ENCODE measurements at places on chromosomes 12 and 14. TPM values are rescaled to one million over a fixed set of nuclear protein-coding genes. Genes with fewer than 3 reads are reported as not detected.

GRCh38 chr14:94478420-94478819 is 2.4 kb upstream of the SERPINA9 start:
- H3K36me3 ChIP-seq = no peaks in the 10 kb centered on the region
- H3K4me3 ChIP-seq = no peak overlapping the region
- no peak for DNase-seq
- H3K4me1 ChIP-seq = no peaks in the 10 kb centered on the region

OTUB2 gene
- polyA plus RNA-seq = 2.0 TPM

CCDC177 gene
- not detected for polyA plus RNA-seq

DNA sequence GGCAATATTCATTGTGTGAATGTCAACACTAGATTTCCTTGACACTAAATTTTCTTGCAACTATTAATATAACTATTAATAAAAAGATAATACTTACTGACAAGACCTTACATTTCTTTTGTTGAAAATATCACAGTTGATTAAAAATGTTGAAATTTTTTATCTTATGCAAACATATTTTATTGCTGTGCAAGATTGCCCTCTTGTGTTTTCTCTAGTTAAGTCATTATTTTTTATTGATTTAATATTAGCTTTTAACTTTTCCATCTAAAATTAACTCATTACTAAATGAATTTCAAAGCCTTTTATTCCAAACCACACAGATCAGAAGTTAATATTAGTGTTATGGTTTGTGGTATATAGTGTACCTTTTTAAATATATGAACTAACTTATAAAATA is 11.7 kb upstream of the NAA30 start:
- H3K27ac ChIP-seq = no peak overlapping the region
- no peaks in the 10 kb centered on the region for H3K36me3 ChIP-seq
- no peak overlapping the region for H3K4me3 ChIP-seq

DNA sequence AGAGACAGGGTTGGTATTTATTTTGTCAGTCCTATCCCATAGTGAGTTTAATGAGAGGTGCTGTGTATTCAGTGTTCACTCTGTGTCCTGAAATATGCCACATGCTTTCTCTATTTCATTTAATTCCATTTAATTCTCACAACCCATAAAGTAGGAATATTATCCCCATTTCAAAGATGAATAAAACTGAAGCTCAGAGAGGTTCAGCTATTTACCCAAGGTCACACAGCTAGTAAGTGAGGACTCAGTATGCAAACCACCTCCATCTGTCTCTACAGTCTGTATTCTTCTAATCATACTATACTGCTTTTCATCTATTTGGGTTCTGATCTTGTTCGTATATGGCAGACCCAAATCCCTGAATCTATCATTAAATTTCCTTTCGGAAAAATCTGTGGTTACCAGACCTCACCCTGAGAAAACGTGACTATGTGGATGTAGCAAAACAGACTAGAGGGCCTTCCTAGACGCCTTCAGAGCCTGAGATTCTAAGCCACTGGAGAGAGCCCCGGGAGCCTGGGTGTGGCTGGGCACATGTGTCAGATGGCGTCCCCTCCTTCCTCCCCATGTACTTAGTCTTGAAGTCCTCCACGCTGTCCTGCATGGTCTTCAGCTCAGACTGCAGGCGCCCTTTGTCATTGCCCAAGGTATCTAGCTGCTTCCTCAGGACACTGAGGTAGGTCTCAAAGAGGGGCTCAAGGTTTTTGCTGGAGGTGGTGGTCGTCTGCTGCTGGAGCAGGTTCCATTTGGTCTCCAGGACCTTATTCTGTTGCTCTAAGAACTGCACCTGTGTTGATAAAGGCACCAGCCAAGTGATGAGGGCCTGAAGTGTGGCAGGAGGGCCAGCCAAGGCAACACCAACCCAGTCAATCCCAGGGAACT is 2.5 kb downstream of the KRT4 start:
- no peak overlapping the region for H3K27ac ChIP-seq
- H3K4me3 ChIP-seq = no peak overlapping the region
- DNase-seq = no peak
- H3K27me3 ChIP-seq = no peaks in the 10 kb centered on the region
- no peaks in the 10 kb centered on the region for H3K36me3 ChIP-seq

- H3K27ac ChIP-seq = no peak overlapping the region
- DNase-seq = no peak
- H3K4me3 ChIP-seq = no peak overlapping the region
- H3K4me1 ChIP-seq = no peaks in the 10 kb centered on the region
Observed at GRCh38 chr14:62179367-62180018, 417.3 kb downstream of the SNAPC1 start.

JDP2 gene
- 32.8 TPM for polyA plus RNA-seq

DNA sequence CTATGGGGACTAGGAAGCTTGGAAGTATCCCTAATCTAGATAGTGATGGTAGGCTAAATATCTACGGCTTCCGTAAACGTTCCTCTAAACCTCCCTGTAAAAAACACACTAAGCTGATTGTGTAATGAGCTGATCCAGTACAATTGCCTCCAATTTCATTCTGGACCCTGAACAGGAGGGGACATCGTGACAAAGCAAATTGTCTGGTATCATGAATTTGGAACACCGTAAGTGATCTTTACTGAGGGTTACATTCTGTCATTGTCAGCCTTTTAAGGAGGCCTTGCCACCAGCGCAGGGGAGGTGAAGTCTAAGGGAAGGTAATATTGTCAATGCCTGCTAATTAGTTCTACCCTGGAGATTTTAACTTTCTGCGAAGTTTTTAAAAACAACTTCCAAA is 487 bp upstream of the MGST1 start:
- peak overlapping the region; percentile 76 for H3K27ac ChIP-seq
- H3K4me3 ChIP-seq = peak overlapping the region; percentile 49
- peaks cover 13% of the 10 kb centered on the region for H3K4me1 ChIP-seq
- H3K36me3 ChIP-seq = no peaks in the 10 kb centered on the region
- no peaks in the 10 kb centered on the region for H3K27me3 ChIP-seq
- no peak for DNase-seq

- H3K4me3 ChIP-seq = no peak overlapping the region
- H3K36me3 ChIP-seq = no peaks in the 10 kb centered on the region
Observed at GRCh38 chr14:95523051-95523814, 6.8 kb upstream of the SYNE3 start.

SLC25A47 gene
- polyA plus RNA-seq = 0.22 TPM

DNA sequence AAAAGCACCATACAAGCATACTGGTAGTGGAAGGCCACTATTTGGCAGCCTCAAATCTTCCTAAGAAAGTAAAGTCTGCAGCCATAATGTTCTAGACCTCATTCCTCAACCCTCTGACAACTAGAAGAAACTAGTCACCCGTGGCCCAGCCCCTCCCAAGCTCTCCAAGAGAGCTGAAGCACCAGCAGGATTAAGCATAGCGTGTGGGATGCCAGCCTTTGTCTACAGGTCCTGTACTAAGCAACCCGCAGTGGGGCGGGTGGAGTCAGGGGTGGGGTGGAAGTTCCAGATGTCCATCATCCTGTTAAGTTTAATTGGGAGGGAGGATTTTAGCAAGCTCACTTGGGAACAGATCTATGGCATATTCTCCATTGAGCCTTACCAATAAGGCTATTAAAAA is 14.2 kb downstream of the SLC11A2 start:
- H3K27me3 ChIP-seq = no peaks in the 10 kb centered on the region
- no peak for DNase-seq
- H3K4me1 ChIP-seq = no peaks in the 10 kb centered on the region
- H3K27ac ChIP-seq = no peak overlapping the region
- no peak overlapping the region for H3K4me3 ChIP-seq

GRCh38 chr12:91722072-91722471 is 423.6 kb downstream of the BTG1 start:
- H3K27me3 ChIP-seq = no peaks in the 10 kb centered on the region
- H3K4me3 ChIP-seq = no peak overlapping the region
- H3K27ac ChIP-seq = no peak overlapping the region
- H3K36me3 ChIP-seq = no peaks in the 10 kb centered on the region
- H3K4me1 ChIP-seq = no peaks in the 10 kb centered on the region

- H3K27me3 ChIP-seq = peaks cover 9% of the 10 kb centered on the region
- H3K4me3 ChIP-seq = no peak overlapping the region
- peaks cover 16% of the 10 kb centered on the region for H3K4me1 ChIP-seq
- H3K36me3 ChIP-seq = no peaks in the 10 kb centered on the region
Observed at GRCh38 chr14:97217111-97217885, 420.1 kb downstream of the VRK1 start.

PLEKHG7 gene
- polyA plus RNA-seq = 0.71 TPM

DNA sequence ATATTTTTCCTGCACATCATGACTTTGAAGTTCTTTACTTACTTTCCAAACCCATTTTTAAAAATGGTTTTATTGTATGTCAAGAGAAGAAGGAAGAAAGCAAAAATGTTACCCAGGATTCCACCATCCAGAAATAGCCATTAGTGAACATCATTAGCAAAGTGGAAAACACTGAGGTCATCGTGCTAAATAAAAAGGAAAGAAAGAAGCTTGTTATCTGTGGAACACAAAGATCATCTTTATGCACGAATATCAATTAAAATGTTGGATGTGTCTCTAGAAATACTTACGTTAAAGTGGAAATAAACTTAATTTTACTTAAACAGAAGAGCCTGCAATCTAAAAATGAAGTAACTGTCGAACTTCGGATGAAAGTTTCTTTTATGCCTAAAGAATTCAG is 27.3 kb downstream of the SFSWAP start:
- no peak overlapping the region for H3K27ac ChIP-seq
- no peak for DNase-seq
- no peak overlapping the region for H3K4me3 ChIP-seq
- H3K4me1 ChIP-seq = no peaks in the 10 kb centered on the region
- H3K36me3 ChIP-seq = peaks cover 86% of the 10 kb centered on the region
- H3K27me3 ChIP-seq = no peaks in the 10 kb centered on the region

- H3K27me3 ChIP-seq = no peaks in the 10 kb centered on the region
- DNase-seq = no peak
- H3K4me3 ChIP-seq = peak overlapping the region; percentile 73
- H3K36me3 ChIP-seq = no peaks in the 10 kb centered on the region
- H3K27ac ChIP-seq = peak overlapping the region; percentile 84
Observed at GRCh38 chr14:102525219-102525928, 15.8 kb upstream of the ANKRD9 start.
